ENCODE measurements at places on chromosomes 13 and 19.

- DNase-seq = no peak
These were observed 139.0 kb downstream of the ZDHHC20 start for GRCh38 chr13:21319869-21320641.

DNA sequence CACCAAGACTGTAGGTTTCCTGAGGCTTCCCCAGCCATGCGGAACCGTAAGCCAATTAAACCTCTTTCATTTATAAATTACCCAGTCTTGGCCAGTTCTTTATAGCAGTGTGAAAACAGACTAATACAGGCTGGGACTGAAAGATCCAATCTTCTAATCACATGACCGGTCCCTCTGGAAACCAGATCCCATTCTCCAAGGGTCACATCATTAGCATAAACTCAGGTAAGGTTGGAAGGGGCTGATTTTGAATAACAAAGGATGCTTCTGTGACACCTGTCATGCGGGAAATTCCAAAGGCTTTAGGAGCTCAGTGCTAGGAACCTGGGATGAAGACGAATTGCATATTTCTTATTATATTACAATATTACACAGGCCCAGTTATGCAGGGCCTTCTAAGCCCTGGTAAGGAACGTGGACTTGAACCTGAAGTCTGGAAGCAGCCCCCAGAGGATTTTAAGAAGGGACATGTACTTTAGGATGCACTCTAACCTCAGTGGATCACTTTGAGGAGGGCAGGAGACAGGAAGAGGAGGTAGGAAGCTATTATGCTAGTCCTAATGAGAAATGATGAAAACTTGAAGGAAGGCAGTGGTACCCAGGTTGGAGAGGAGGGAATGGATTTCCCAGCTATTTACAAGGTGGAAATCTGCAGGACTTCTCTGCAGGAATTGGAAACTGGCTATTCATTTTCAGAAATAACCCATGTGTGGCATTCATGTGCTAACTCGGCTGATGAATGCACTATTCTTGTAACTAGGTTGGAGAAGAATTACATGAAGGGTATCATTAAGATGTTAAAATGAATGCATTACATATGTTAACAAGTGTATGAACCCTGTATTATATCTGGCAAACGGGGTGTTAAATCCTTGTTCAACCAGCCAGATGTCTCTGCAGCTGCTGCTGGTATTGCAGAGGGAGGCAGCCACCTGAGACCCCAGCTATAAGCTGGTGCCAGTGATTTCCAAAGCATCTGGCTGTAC is 19.3 kb downstream of the TNFSF11 start:
- no peak for DNase-seq

DNA sequence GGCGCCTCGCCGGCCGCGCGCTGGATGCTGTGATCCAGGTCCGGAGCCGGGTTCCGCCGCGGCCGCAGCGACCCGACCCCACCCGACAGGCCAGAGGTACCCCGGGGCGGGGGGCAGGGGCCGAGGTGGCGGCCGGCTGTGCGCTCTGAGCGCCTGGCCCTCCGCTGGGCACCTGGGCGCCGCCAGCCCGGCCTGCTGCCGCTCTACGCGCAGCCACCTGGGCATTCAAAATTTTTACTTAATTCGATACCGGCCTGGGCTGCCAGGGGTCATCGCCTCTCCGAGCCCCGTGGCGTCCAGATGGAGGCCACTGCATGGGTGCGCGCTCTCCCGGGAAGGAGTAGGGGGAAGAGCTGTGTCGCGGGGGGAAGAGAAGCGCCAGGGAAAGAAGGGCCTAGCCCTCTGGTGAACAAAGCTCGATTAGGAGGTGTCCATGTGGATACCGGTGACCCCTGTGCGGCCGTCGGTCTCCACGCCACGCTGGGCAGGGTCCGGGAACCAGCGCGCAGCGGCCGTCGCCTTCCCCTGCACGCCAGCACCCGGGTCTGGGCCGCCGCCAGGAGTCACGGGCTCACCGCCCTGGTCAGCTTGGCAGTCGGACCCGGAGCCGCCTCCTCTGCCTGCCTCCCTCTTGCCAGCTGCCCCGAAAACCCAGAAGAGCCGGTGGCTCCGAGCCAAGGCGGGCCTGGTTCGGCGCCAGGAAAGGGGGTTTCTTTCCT is 666 bp downstream of the BIVM start:
- DNase-seq = no peak

DNA sequence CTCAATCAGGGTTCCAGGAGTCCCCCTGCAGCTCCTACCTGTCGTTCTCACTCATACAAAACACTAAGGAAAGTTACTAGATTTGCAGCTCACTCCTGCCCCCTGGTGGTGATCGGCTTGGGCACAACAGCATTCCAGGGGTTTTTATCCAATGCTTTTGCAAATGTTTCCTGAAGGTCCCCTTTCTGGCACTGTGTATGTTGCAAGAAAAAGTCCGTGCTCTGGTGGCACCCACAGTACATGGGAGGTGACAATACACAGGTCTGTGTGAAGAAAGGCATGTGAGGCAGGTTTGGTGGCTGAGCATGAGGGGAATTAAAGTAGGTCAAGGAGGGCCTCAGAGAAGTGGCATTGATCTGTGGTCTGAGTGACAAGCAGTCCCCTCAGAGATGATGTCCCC is 8.6 kb upstream of the TYK2 start:
- peak; percentile 75 for DNase-seq

DNA sequence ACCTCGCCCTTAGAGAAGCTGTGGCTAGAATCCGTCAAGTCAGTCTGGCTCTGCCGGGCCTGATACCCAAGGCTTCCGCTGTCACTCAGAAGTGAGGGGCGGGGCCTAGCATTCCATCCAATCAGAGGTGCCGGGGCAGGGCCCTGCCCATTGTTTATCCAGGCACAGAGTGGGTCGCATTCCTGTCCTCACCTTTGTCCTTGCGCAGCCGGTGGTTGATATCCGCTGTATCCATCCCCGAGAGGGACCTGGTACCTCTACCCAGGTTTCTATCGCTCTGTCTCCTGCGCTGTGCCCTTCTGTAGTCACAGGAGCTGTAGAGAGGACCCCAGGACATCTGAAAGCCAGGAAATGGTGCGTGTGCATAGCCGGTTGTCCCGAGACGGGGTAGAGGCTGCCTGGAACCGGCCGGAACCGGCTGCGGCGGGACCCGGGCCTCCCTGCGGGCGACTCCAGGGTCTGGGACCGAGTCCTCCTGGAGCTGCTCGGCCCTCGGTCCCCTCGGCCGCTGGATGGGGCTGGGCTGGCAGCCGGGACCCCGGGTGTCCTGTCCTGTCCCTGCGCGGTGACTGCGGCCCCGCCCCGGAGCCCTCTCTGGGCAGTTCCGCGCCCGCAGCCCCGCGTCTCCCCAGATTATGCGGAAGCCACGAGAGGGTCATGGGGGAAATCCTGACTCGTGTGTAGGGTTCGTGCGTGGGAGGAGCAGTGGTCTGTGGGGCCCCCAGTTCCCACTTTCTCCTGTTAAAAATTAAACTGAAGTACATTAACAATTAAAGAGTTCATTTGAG is at the start of gene ZNF763:
Gene ZNF763 (plus strand): TSS at position 183 of the 788 bp plus-strand sequence. CDS start 169 bp downstream, at position 352.
- no peak for DNase-seq

- DNase-seq = no peak
These were observed 21.1 kb downstream of the CLEC17A start for GRCh38 chr19:14603990-14604387.

GRCh38 chr13:30561511-30561910 is 56.2 kb upstream of the USPL1 start:
- no peak for DNase-seq

DNA sequence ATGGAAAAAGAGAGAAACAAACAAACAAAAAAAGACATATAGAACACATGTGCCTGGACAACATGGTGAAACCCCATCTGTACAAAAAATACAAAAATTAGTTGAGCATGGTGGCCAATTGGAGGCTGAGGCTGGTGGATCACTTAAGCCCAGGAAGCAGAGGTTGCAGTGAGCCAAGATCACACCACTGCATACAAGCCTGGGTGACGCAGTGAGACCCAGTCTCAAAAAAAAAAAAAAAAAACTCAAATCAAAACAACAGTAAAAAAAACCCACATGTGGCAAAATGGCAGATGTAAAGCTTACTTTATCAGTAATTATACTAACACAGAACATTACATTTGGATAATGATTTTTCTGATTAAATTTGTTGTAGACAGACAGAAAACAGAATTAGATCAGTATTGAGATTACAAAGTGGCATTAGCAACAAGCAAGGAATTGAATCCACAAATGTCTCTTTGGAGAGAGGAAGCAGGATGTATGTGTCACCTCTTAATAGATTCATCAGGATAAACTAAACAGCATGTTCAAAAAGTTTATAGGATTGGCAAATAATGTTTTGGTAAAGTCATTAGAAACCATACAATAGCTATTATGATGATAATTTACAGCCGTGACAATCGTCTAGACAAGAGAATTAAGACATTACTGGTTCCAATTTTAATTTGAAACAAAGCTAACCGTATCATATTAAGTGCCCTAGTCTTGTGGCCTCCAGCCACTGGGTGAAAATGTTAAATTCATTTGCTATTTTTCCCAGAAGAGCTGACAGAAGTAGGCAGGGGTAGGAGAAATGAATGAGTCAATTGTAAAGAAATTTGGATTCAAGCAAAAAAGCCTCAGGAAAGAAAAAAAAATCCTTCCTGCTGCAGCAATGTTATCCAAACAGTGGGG is 206.0 kb downstream of the FGF14 start:
- no peak for DNase-seq

DNA sequence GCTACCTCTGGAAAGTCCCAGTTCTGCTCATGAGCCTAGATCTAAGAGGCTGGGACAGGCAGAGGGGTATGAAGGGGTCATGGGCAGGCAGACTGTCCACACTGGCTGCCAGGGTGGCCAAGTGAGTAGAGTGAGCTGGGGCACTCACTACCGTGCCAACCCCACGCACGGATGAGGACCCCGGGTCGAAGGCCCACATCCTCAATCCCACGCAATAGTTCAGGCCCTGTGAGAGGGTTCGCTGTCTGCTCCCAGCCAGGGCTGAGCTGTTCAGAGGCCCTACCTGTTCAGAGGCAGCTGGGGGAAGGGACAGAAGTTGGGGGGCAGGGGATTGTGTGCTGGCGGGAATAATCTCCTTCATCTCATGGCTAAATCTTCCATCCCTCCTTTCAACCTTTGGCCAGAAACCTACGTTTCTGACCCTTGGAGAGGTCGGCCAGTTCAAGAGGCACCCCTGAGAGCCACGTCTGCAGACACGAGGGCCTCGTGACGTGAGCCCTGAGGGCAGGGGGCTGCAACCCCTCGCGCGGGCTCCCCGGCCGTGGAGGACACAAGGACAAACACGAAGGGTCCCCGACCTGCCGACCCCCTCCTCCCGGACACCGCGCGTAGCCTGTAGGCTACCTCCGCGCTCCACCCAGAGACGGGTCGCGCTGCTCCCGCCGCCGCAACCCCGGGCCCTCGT is 1.0 kb upstream of the RPS5 start:
- DNase-seq = no peak

- DNase-seq = no peak
These were observed 65.9 kb upstream of the ZNF599 start for GRCh38 chr19:34838753-34839431.

DNA sequence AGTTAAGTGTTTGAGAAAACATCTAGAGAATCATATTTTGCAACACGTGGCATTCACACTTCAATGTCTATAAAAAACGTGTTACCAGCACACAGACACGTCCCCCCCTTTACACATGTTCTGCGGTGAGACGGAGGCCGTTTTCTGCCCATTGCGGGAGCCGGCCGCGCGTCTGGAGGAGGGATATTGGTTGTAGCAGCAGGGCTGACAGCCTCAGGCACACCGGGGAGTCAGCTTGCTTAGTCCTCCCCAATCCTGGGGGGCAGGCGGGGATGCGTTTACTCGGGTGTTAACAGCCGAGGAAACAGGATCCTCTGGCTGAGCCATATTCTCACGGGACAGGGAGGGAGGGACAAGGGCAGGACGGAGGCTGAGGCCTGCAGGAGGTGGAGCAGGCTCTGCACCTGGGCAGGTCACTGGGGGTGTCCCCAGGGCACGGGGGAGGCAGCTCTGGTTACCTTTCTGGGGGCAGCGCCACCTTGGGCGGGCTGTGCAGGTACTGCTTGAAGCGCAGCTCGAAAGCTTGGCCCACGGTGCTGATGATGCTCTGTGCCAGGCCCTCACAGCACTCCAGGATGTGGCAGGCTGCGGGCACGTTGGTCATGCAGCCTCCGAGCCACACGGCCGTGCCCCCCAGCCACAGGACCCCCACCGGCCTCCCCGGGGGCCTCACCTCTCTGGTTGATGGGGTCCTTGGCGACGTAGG is 25.0 kb downstream of the SHC2 start:
- no peak for DNase-seq

DNA sequence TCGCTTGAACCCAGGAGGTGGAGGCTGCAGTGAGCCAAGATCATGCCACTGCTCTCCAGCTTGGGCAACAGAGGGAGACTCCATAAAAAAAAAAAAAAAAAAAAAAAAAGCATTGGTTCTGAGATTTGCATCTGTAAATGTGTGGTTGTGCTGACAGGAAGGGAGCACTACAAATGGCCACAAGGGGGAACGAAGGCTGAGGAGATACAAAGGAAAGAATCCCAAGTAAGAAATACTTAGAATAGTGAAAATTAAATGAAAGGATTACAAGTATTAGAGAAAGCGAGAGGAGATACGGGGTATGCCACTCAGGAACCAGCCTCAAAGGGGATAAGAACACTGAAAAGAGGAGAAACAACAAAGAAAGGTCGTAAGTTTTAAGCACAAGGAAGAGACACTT is 284.9 kb downstream of the KLF12 start:
- no peak for DNase-seq

Data from NCI-H1694 (cell line).